ENCODE measurements at places on chromosomes 16 and 17. TPM values are rescaled to one million over a fixed set of nuclear protein-coding genes. Genes with fewer than 3 reads are reported as not detected.

DNA sequence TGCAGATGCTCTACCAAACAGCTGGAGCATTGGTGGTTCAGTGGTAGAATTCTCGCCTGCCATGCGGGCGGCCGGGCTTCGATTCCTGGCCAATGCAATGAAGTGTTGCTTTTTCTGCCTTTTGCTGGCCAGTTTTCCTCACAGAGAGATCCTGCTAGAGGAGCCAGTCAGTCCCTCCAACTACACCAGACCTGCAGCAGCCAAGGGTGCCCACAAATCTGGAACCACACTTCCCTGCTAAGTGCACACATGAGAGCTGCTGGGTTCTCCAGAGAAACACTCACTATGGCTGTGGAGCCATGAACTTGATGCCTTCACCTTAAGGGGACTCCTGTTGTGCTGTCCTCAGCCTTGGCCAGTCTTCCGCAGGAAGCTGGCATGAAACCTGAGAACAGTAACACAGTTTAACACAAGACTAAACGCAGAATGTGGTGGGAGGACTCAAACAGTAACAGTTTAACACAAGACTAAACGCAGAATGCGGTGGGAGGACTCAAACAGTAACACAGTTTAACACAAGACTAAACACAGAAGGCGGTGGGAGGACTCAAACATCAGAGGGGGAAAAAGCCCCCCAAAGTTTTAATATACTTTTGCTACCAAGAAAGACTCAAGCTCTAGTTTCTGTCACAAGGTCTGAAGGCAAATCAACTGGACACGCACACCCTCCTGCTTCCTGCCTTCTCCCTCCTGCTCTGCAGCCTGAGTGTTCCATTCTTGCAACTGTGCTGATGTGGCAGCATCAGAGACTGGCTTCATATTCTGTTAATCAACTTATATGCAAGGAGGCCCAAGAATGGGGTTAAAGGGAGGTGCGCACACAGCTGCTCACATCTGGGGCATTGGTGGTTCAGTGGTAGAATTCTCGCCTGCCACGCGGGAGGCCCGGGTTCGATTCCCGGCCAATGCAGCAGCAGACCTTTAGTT, 12.0 kb downstream of the VAC14 start:
- DNase-seq: no peak

DNA sequence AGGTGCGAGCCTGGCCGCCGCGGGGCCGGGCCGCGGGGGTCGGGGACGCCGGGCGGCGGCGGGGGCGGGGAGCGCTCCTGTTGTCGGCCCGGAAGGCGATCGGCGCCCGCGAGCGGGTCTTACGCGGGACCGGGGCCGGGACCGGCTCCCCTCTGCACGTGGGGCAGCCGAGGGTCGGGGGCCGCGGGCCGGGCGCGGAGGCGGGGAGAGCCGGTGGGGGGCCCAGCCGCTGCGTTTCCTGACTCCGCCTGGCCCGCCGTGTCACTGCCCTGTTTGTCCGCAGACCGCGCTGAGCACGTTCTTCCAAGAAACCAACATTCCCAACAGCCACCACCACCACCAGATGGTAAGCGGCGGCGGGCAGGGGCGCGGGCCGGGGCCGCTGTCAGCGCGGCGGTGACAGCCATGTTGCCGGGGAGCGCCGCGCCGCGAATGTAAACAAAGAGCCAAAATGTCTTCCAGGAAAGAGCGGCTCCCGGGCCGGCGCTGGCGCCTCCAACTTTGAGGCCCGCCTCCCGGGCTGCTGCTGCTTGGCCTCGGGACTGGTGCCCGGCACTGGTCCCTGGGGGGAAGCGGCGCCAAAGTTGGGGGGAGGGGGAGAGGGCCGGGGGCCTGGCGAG, 586 bp downstream of the UBALD2 start:
- no peak for DNase-seq

- DNase-seq: no peak
These were observed 37.9 kb upstream of the PIK3R6 start for GRCh38 chr17:8905331-8905730.

DNA sequence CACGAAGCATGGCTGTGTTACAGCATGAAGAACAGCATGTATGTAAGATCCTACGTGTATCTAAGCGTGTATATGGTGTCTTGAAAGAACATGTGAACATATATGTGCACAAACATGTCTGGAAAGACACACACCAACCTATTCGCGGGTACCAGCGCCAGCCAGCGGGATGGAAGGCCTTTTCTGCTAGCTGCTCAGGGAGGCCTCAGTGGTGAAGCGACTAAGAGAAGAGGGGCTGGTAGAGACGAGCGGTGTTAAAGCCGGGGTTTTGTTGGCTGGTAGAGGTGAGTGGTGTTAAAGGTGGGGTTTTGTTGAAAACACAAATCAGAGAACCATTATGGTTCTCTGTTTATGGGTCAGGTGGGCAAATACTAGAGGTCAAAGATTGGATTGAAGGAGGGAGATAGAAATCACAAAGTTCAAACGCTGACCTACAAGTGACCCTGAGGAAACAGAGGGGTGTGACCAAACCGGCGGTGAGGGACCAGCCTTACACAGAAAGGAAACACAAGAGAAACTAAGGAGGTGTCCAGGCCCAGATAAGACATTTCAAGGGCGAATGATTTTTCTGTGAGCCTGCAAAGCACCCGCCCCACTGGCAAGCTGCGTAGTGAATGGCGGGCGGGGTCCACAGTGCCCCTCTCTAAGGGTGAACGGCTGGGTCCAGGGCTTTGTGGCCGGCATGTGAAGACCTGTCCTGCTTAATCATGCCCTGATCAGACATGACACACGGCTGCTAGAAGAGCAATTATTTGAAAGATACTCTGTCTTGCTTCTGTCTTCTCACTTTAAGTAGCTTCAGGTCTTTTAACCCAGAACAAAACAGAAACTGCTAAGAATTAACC, 8.1 kb downstream of the ZCCHC14 start:
- DNase-seq: no peak

DNA sequence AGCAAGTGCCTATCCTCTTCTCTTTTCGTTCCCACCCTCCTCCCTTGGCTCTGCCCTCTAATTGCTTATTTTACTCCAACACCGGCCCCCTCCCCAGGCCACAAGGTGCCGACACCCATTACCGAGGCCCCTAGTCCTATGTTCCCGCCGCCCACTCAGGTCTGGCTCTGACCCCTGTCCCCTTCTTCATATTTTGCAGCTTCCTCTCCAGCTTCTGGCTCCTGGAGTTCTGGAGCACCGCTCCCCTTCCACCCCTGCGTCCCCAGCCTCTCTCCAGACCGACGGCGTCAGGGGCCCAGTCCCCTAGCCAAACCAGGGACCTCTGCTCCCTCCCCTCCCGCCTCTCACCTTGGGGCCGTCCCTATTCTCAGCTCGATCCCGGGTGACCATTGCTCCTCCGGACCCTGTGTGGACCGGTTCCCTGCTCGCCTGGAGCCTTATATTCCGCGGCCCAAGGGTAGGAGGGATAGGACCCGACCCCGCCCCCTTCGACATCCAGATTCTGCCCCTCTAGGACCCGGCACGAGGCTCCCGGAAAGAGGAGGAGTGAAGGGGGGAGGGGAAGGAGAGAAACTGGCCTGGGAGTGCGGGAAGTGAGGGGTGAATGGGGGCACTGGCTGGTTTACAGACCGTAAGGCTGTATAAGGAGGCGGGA, at the start of gene HES7:
HES7 (minus strand) TSS at position 412 of the 655 bp plus-strand sequence; CDS start at position 390, 22 bp downstream.
- no peak for DNase-seq

DNA sequence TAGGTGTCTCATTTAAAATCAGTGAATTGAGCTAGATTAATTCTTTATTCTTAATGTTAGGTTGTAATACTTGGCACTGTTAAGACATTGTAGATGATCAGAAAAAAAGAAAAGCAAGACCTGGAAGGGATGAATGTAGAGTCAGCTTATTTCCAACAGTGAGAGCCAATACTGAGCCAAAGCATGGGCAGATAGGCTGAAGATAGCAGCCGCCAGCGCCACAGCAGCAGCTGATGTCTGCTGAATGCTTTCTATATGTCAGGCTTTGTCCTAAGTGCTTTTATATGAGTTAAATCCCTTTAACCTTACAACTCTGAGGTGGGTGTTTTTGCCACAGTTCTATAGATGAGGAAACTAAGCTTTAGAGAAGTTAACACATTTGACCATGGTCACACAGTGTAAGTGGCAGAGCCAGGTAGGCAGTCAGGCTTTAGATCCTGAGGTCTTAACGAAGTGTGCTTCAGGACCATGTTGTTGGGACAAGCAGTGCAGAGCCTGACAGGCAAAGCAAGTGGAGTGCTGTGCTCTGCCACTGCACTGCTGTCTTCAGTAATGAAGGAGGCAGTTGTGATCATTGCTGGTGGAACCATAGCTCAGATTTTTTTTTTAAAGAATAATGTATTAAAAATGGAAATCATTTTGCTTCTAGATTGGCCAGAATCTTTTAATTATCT, 25.9 kb downstream of the TNRC6A start:
- DNase-seq: no peak

DNA sequence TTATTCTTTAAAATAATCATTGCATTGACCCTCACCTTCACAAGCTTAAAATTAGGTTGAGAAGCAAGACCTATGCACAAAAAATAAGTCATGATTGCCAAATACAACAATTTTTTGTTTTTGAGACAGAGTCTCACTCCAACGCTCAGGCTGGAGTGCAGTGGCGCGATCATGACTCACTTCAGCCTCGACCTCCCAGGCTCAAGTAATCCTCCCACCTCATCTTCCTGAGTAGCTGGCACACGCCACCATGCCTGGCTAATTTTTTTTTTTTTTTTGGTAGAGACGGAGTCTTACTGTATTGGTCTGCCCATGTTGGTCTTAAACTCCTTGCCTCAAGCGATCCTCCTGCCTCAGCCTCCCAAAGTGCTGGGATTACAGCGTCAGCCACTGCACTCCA, 24.2 kb downstream of the ZNF652 start:
- DNase-seq: no peak

DNA sequence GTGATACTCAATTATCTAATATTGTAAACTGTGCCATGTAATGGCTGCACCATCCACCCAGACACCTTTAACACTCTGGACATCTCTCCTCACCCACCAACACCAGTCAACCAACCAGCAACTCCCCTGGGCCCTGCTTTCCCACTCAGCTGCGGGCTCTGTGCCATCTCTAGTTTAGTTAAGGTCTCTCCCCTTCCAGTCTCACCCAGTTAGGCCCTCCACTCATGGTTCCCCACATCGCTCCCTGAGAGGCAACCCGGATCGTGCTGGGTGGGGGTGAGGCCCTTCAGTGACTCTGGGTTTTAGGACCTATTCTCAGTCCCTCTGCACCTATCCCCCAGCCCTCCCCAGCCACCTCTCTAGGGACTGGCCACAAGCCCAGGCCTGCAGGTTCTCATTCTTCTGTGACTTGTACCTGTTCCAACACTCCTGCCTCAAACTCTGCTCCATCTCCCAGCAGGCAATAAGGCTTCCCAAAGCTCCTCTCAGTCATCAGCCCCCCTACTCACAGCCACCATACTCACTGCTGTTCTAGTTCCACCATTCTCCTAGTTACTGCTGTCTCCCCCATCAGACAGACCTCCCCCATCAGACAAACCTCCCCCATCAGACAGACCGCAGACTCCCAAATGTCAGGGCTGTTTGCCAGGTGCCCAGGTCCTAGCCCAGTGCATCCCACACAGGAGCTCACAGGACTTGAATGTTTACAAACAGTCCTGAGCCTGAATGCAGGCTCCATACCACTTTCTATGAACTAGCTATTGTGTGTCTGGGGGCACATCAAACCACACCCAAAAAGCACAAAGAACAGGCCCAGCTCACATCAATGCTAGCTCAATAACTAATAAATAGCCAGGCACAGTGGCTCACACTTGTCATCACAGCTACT, 2.6 kb downstream of the TK2 start:
- no peak for DNase-seq

DNA sequence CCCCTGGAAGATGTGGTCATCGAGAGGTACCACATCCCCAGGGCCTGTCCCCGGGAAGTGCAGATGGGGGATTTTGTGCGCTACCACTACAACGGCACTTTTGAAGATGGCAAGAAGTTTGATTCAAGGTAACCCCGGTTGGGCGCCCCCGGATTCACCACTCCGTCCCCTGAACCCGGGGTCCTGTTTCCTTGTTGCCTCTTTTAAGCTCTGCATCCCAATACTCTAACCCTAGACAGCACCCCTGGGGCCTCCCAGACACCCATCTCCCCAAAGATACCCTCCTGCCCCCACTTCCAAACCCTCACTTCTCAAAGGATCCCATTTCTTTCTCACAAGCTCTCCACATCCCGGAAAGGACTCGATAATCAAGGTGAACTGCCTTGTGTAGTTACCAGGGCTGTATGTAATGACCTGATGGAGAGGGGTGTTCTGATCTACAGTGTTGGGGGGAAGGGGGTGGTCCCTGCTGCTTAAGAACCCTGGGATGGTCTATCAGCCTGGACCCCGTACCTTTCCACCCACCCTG, 412 bp downstream of the FKBP10 start:
- DNase-seq: no peak

DNA sequence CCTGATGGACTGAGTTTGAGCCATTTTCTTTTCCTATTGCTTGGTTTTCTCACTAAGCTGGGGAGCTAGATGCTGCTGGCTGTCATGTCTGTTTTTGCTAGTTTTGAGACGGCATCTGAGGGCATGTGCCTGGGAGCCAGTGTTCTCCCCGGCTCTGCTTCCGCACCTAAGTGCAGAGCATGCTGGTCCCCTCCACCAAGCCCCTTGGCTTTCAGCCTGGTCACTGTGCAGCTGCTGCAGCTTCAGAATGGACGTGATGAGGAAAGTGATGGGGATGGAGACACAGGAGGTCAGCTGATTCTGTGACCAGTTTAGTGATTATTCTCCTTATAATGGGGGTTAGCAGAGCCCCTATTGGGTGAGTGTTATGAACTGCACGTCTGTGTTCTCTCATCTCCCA, 28.5 kb downstream of the DNAH17 start:
- no peak for DNase-seq

DNA sequence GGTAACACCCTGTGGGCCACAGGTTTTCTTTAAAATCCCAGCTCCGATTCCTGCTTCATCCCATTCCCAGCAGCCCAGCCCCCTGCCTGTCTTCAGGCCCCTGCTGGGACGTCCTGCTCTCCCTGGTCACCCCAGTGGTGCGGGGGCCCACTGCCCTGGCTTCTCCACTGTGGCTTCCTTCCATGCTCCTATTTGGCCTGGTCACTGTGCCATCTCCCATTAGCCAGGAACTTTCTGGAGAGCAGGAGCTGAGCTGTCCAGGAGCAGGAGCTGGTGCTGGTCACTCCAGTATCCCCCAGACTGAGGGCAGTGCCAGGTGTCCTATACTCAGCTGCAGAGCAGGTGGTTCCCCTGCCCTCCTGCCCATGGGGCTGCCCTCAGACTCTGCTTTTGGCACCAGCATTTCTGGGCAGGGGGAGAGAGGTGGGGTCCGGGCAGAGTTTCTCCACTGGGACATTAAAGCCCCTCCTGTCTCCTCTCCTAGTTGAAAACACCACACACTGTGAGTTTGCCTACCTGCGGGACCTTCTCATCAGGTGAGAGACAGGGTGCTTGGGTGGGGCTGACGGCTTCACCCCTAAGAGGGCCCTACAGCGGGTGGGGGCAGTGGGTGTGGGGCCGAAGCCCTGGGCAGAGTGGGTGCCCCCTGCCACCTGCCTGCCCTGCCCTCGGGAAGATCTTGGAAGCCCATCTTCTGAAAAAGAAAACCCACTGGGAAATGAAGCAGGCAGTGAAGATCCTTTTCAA, 356.2 kb downstream of the SEC14L1 start:
- no peak for DNase-seq

The SLC5A10 gene
- total RNA-seq: not detected

The MPO gene
- total RNA-seq: under 0.01 TPM

The UNC45B gene
- total RNA-seq: not detected

The CEP20 gene
- 30.5 TPM for total RNA-seq

The RIPOR1 gene
- total RNA-seq: 45.7 TPM

The MC1R gene
- total RNA-seq: 2.7 TPM

The KRTAP9-4 gene
- total RNA-seq: not detected

The ZPBP2 gene
- not detected for total RNA-seq

The CACNG3 gene
- total RNA-seq: not detected

The OMG gene
- total RNA-seq: 0.26 TPM

The PIPOX gene
- 2.0 TPM for total RNA-seq
